ENCODE measurements at places on chromosomes 16 and 17. TPM values are rescaled to one million over a fixed set of nuclear protein-coding genes. Genes with fewer than 3 reads are reported as not detected.

- no peak for DNase-seq
These were observed 50.5 kb downstream of the BAIAP2 start for GRCh38 chr17:81085420-81085911.

DNA sequence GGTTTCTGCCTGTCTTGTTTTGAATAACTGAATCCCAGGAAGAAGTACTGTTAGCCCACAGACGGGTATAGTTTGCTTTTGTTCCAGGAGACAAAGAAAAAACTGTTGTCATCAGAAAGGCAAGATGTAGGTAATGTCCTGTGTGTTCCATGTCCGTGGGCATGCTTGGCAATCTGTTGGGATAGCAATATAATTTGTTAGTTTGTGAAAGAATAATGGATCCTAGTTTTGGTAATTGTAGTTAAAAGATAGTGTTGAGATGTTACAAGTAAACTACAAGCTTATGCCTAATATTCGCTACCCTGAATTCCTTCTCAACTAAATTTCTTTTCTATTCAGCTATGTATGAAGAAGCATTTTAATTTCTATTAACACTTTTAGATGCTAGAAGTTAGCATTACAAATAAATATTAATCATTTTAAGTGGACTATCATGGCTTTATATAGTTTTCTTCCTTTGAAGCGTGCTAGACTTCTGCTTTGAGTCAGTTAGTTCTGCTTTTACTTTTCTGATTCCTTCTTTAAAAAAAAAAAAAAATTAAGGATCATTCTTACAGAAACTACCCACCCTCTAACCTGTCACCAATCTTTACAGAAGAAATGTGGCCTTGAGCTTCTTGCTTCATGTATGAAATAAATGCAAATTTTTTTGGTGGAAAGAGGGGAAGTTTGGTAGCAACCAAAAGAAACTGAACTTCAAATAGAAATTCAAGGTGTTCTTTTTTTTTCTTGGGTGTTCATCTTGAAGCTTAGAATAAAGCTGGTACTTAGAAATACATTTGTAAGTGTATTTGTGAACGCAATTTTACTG is 2.4 kb downstream of the EVI2A start:
- peak; percentile 54 for DNase-seq

- DNase-seq = peak; percentile 92
These were observed 6.0 kb downstream of the FHOD1 start for GRCh38 chr16:67241008-67241900.

- DNase-seq = no peak
These were observed 361.3 kb downstream of the PMP22 start for GRCh38 chr17:14903854-14904253.

- no peak for DNase-seq
These were observed 348.9 kb upstream of the ASIC2 start for GRCh38 chr17:33642002-33642401.

DNA sequence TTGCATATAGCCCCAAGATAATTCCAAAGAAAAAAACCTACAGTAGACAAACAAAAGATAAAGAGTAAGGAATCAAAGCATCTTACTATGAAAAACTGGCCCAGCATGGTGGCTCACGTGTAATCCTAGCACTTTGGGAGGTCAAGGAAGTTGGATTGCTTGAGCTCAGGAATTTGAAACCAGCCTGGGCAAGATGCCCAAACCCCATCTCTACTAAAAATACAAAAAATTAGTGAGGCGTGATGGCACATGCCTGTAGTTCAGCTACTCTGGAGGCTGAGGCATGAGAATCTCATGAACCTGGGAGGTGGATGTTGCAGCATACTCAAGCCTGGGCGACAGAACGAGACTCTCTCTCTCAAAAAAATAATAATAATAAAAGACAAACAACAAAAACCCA is 764.7 kb upstream of the KIF2B start:
- DNase-seq = no peak

- no peak for DNase-seq
These were observed 5.6 kb upstream of the DCAF7 start for GRCh38 chr17:63544467-63545301.

- DNase-seq = no peak
These were observed 628 bp downstream of the GALK1 start for GRCh38 chr17:75764417-75764710.

DNA sequence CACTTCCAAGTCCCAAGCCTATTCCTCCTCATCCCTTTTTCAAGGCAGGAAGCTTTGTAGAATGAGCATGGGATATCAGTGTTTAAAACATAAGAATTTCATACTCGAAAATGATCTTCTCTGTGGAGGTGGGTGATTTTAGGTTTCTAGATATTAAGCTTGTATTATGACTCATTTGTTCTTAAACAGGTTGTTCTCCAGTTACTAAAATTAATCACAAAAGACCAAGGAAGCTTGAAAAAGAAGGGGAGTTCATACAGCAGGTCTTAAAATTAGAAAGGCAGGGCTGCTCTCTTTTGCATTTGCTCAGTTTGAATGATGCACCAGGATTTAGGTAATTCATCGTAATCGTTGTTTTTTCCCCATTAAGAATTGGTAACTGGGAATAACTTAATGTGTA is 208.7 kb downstream of the PRKCA start:
- no peak for DNase-seq

DNA sequence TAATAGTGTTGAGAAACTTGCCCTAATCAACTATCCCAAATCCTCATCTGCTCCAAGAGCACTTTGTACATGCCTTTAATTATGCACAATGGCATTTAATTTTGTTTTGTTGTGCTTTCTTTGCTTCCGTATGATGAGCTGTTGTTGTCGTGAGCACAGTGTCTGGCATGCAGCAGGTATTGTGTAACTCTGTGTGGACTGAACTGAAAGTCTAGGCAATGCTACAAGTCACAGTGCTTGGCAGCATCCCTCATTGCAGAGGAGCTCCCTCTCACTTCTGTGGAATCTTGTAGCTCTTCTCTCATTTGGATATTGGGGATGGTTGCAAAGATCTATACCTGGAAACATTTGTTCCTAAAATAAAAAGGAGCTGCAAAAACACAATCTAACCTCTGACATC is 502.2 kb upstream of the CA10 start:
- DNase-seq = no peak

DNA sequence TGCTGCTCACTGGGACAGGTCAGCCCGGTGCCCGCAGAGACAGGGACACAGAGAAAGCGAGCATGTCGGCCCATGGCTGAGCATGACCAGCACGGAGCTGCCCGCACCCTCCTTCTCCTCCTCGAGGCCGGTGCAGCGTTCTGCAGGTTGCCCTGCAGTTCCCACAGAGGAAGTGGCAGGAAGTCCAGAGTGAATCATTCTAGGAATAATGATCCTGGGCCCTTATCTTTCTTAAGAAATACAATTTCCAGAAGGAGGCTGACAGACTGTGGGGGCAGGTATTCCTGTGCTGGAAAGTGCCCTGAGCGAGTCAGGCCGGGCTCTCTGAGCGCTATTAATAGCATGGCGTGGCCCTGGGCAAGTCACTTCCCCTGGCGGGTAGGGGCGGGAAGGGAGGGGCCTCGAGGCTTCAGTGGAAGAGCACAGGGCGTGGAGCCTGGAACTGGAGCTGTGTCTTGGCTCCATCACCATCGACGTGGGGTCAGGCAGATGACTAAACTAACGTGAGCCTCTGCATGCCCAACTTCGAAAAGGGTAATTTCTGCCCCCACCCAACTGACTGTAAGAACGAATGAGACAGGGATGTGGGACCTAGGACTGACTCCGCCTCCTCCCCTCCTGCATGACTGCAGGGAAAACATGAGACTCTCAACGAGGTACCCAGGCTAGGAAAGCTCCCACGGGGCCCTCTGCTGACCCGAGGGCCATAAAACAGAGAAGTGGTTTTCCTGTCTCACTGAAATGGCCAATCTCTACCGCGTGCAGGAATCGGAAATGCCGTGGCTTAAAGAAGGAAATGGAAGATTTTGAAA is 9.8 kb downstream of the TMEM204 start:
- peak; percentile 7 for DNase-seq

- DNase-seq = no peak
These were observed 45.7 kb downstream of the B9D1 start for GRCh38 chr17:19316761-19317358.

GRCh38 chr16:2516391-2517240 is 2.9 kb downstream of the ATP6V0C start:
- DNase-seq = no peak

GRCh38 chr17:34614698-34615097 is 35.3 kb downstream of the TMEM132E start:
- no peak for DNase-seq

GRCh38 chr17:8153525-8153956 is 1.3 kb upstream of the PER1 start:
- peak; percentile 93 for DNase-seq

DNA sequence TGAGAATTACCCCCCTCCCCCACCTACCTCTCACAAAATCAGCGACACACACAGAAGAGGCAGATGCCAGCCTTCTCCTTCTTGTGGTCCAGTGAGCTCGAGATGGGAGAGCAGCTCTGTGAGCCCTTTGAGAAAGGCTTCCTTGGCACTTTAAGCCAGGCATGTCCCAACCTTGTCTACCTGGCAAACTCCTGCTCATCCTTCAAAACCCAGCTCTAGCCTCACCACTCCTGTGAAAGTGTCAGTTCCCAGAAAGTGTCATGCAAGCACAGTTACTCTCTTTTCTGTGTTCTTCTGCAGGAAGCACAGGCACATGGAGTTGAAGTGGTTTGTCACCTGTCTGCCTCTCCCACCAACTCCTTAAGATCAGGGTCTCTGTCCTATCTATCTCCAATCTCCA is 1.6 kb downstream of the TMEM98 start:
- DNase-seq = no peak

GRCh38 chr16:8816967-8817655 is 19.5 kb downstream of the PMM2 start:
- DNase-seq = no peak

DNA sequence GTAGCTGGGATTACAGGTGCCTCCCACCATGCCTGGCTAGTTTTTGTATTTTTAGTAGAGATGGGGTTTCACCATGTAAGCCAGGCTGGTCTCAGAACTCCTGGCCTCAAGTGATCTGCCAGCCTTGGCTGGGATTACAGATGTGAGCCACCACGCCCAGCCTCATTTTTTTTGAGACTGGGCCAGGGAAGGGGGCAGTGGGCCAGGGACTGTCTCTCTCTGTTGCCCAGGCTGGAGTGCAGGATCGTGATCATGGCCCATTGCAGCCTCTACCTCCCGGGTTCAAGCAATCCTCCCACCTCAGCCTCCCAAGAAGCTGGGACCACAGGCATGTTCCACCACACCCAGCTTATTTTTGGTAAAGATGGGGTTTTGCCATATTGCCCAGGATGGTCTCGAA is 16.0 kb downstream of the RSL1D1 start:
- DNase-seq = no peak

- peak; percentile 61 for DNase-seq
These were observed 668 bp downstream of the MMP15 start for GRCh38 chr16:58026139-58026704.

DNA sequence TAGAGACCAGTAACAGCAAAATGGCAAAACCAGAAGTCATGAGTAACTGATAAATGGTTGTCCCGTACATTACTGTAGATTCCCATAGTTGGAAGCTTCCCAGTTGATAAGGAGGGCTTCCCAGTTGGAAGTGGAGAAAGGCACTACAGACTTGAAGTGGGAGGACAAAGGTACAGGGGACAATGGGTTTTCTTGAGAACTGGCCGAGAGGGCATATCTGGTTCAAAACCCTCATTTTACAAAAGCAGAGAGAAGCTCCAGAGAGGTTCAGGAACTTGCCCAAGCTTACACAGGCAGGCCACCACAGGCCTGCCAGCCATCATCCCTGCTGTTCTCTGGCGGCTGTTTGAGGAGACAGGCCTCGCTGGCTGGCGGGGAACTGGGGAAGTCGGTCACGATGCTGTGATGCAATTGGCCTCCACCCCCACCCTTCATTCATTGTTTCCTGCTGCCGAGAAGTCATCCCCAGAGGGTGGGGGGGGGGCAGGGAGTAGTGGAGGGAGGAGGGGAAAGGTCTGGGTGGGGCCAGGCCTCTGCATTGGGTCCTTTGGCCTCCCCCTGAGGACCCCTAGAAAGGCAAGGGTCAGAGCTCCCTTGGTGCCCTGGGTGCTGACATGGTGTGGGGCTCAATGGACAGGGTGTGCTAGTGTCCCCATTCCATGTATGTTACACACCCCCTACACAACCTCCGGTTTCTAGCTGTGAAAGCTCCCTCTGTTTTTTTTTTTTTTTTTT is 3.0 kb downstream of the UBALD2 start:
- peak; percentile 59 for DNase-seq

DNA sequence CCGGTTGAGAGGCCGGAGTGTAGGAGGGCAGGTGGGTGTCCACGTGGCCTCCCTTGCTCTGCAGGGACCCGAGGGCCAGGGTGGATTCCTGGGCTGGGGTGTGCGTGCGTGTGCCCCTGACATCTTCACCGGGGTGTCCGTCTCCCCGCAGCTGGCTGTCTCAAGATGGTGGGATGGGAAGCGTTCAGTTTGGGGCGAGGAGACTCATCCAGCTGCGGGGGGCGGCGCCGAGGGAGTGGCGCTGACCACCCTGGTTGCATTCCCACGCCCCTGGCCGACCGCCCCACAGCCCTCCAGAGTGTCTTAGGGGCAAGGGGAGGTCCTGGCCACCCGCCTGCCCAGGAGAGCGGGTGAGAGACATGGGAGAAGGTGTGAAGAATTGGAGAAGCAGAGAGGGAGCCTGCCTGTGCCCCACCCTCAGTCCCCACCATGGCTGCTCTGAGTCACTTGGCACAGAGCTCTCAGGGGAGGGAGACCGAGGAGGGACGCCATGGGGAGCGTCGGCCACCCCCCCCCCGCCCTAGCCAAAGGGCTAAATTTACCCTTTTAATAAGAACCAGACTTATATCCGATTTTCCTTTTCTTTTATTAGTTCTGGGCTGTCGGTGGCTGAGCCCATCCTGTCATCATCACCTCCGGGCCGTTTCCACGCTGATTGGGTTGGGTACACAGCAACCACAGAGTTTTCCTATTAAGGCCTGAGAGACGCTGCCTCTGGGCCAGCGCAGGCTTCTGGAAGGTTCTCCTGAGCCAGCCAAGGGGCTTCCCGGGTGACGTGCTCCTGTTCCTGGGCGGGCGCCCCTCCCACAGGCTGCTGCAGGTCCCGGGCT is 22.0 kb downstream of the BAHCC1 start:
- DNase-seq = no peak

EMP2 gene
- 53.0 TPM for total RNA-seq

BRIP1 gene
- 0.51 TPM for total RNA-seq

TEKT5 gene
- not detected for total RNA-seq

LGALS9B gene
- not detected for total RNA-seq

ELMO3 gene
- 0.99 TPM for total RNA-seq

NOXO1 gene
- 3.1 TPM for total RNA-seq

TP53TG3D gene
- 2.1 TPM for total RNA-seq

C16orf74 gene
- total RNA-seq = not detected

LRRC37A gene
- 1.1 TPM for total RNA-seq

FBXW10B gene
- 1.3 TPM for total RNA-seq
